ENCODE measurements at places on chromosomes 5 and 9.

GRCh38 chr5:98085593-98085992 lies 687.9 kb upstream of the RGMB start:
- no peak for DNase-seq

DNA sequence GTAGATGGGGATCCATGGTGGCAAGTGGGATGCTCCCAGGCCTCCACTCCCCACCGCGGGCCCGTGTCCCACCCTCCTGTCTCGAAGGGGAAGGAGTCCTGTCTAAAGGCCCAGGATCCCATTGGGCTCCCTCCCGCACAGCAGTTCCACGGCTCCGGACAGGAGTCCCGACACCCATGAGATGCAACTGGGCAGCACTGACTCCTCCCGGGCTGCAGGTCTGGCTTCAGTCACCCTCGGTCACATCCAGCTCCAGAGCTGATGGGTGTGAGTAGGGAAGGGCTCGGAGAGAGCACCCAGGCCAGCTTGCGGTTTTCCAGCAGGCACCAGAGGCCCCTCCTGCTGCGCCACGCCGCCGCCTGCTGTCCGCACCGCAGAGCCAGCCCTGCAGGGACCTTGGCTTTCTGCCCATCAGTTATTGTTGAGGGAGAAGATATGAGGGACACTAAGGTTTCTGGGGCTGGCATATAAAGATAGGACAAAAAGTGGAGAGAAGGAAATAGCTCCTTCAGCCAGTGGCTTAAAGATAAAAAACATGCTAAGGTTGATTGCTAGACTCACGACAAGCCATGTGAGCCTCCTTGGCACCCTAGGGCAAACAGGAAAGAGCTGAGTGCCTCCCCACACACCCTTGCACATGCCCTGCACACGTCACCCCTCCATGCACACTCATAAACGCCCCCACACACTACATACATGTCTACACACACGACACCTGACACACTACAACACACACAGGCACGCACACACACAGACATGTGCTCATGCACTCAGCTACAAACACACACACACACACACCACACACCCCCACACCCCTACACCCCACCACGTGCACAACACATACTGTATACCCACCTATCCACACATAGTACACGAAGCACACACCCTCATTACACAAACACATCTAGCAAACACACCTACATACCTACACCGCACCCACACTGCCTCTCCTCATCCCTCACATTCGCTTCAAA lies 79.0 kb downstream of the AK8 start:
- no peak for DNase-seq

DNA sequence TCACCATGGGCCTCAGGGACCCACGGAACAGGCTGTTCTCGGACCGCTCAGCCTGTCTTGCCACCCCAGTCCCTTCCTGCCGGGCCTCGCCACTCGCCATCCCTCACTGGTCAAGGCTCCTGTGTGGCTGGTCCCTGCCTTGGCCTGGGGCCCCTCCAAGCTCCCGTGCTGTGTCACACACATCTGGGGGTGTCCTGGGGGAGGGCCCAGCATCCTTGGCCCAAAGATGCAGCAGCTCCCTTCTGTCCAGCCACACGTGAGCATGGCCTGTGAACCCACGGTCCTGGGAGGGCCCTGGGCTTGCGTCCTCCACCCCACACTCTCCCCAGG lies 425 bp upstream of the EGFL7 start:
- no peak for DNase-seq

- no peak for DNase-seq
Measured at GRCh38 chr9:85417674-85418073, 324.1 kb downstream of the AGTPBP1 start.

GRCh38 chr9:136687721-136688223 lies 515 bp upstream of the AGPAT2 start:
- DNase-seq = peak; percentile 48

GRCh38 chr5:35320029-35320428 lies 89.7 kb upstream of the PRLR start:
- no peak for DNase-seq

- no peak for DNase-seq
Measured at GRCh38 chr9:20224756-20225155, 397.5 kb downstream of the MLLT3 start.

DNA sequence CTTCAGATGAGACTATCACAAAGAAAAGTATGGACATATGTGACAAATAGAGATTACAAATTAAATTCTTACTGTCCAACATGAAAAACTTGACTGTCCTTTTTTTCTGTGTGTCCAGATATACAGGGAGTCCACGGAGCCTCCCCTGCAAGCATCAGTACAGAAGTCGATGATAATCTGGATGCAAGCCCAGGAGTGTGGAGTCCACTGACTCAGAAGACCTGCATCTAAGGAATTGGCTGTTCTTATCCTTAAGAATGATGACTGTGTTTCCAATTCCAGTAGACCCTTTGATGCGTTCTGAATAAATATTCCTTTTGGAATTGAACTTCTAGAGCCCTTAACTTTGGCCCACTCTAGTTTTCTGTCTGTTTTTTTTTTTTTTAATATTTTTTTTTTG lies 56.7 kb upstream of the TAF11L2 start:
- DNase-seq = no peak

- no peak for DNase-seq
Measured at GRCh38 chr9:6113819-6114218, 98.4 kb upstream of the RANBP6 start.

DNA sequence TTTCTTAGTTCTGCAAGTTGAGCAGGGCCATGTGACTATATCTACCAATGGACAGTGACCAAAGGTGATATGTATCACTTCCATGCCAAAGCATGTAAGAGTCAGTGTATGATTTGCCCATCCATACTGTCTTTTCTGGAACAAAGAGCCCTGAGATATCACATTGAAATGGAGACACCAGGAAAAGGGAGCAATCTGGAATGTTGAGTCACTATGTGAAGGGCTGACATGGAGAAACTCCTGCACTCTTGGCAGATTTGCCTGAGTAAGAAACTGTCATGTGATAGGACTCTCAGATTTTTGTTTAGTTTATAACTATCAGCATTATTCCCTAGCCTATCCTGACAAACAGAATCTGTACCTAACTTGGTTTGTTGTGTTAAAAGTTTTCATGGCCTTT lies 29.8 kb upstream of the TMEM161B start:
- DNase-seq = no peak

- no peak for DNase-seq
Measured at GRCh38 chr5:159385536-159385935, 55.2 kb upstream of the IL12B start.

DNA sequence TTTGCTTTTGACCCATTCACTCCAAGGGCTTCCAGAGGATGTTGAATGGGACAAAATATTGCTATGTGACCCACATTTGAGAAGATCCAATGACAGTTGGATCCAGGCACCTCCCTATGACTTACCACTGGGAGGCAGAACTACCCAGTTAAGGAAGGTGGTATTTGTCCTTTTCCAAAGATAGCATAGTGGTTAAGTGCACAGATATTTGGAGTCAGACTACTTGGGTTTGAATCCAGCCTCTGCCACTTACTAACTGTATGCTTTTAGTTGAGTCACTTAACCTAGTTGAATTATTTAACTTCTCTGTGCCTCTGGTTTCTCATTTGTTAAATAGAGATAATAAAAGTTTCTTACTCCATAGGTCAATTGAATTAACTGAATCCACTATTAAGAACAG lies 74.5 kb upstream of the PALM2AKAP2 start:
- DNase-seq = no peak

GRCh38 chr9:15231788-15232635 lies 75.0 kb downstream of the TTC39B start:
- no peak for DNase-seq

DNA sequence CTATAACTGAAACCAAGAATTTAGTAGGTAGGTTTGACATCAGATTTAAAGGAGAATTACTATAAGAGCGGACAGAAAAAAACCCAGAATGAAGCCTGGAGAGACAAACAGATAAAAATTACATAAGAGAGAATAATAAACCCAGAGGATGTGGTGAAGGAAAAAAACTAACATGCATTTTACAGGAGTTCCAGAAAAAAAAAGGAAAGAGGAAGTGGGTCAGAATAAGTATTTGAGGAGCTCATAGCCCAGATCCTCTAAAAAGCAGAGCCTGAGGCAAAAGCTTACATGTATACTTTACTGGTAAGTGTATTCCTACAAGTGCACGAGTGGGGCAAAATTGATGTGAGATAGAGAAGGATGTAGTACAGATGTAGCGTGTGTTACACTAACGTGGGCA lies 43.1 kb upstream of the NAA35 start:
- DNase-seq = no peak

GRCh38 chr9:85258823-85259370 lies 482.9 kb downstream of the AGTPBP1 start:
- peak; percentile 25 for DNase-seq

DNA sequence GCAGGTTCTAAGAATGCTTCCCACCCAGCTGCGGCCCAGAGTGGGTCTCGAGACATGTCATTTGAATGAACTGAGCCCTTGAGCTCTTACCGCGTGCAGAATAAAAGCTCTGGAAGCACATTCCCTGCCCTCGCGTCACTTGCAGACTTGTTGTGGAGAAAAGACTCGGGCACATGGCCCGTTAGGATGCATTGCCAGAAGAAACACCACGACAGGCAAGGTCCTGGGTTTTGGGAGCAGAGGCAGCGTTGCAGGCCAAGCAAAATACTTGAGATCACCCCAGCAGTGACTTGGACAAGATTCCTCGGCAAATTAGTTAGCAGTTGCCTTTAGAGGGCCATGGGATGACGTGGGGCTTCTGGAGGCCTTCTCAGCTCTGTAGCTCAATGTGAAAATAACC lies 170.8 kb upstream of the MSX2 start:
- no peak for DNase-seq

DNA sequence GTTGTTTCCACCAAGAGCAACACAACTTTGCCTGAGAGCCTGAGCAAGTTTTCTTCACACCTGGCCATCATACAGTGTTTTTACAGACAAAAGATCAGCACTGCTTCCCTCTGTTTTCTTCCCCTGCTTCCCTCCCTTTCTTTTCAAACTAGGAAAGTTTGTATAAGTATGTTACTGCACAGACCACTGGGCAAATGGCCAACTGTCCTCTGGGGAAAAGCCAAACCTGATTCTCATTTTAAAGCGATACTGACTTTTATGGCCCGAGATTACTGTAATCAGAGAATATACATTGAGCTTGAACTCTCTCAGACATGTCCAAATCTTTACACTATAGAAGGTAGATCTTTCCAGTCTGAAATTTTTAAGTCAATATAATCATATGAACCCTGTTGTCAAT lies 415.0 kb downstream of the NFIB start:
- peak; percentile 15 for DNase-seq

DNA sequence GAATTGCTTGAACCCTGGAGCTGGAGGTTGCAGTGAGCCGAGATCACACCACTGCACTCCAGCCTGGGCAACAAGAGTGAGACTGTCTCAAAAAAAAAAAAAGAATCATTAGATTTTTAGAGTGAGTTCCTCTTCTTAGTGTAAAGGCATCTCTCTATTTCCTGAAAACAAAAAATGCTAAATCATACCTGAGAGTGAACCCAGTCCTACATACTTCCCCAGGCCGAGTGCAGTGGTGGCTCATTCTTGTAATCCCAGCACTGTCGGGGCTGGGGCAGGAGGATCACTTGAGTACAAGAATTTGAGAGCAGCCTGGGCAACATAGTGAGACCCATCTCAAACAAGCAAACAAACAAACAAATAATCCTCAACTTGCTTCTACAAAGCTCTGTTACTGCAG lies 38.2 kb upstream of the LPAR1 start:
- DNase-seq = no peak

DNA sequence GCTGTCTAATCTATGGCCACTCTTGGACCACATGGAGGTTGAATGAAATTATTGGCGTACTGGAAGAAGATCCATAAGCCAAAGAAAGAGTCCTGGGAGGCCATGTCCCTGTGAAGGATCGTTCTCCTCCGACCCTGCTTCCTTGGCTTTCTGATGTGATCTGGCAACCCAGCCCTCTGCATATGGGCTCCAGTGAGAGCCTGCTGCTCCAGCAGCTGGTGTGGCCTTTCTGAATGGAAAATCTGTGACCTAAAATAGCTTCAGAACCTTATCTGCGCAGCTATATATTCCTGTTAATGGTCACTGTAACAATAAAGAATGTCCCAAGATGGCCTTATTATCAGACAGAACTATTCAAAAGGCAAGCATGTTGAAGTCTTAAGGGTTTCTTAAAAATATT lies 40.2 kb upstream of the PHF2 start:
- DNase-seq = no peak

- no peak for DNase-seq
Measured at GRCh38 chr9:4620057-4620765, 41.9 kb upstream of the PLPP6 start.

- no peak for DNase-seq
Measured at GRCh38 chr5:7867260-7867659, 1.6 kb downstream of the FASTKD3 start.

- DNase-seq = no peak
Measured at GRCh38 chr9:88308831-88309560, 79.2 kb upstream of the SPIN1 start.

GRCh38 chr5:126543660-126544059 lies 51.4 kb downstream of the ALDH7A1 start:
- DNase-seq = no peak

DNA sequence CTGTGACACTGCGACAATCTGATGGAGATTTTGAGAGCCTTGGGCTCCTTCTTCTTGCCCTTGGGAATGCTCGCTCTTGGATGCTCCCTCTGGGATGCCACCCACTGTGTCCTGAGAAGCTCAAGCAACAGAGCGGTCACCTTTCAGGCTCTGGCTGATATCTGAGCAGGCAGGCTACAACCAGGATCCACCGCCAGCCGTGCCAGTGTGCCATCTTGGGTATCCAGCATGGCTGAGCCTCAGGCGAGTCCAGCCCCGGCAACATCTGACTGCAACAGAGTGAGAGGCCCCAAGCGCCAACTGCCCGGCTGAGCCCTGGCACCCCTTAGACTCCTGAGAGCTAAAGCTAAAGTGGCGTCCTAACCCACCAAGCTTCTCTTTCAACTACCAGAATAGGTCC lies 202.1 kb downstream of the IRX2 start:
- DNase-seq = no peak

- DNase-seq = no peak
Measured at GRCh38 chr5:81925009-81925408, 46.8 kb upstream of the ATG10 start.

- no peak for DNase-seq
Measured at GRCh38 chr5:96064877-96065276, 103.2 kb upstream of the ELL2 start.

GRCh38 chr9:96108691-96109380 lies 193.1 kb downstream of the HSD17B3 start:
- DNase-seq = no peak

GRCh38 chr5:173094012-173094661 lies 38.0 kb downstream of the CREBRF start:
- no peak for DNase-seq

- no peak for DNase-seq
Measured at GRCh38 chr9:122254761-122255160, 9.9 kb downstream of the RBM18 start.

- DNase-seq = peak; percentile 34
Measured at GRCh38 chr5:147558826-147559225, 49.0 kb upstream of the DPYSL3 start.

- no peak for DNase-seq
Measured at GRCh38 chr5:108728566-108729241, 19.0 kb upstream of the FER start.

- DNase-seq = no peak
Measured at GRCh38 chr9:132069046-132069898, 10.4 kb downstream of the MED27 start.

Data from left ventricle myocardium inferior (tissue), 1 donor.